ENCODE measurements at places on chromosomes 7 and 10. TPM values are rescaled to one million over a fixed set of nuclear protein-coding genes. Genes with fewer than 3 reads are reported as not detected.

UCMA gene
- not detected for total RNA-seq

IQUB gene
- 0.69 TPM for total RNA-seq

ANKRD61 gene
- total RNA-seq = not detected

UNC5B gene
- total RNA-seq = 0.35 TPM

NYAP1 gene
- not detected for total RNA-seq

ELAPOR2 gene
- 3.6 TPM for total RNA-seq

HOXA11 gene
- total RNA-seq = 1.7 TPM

Data from renal cortical epithelial cell (primary cell).